SW480 (cell line): ENCODE measurements at places on chromosomes 16 and 17.

DNA sequence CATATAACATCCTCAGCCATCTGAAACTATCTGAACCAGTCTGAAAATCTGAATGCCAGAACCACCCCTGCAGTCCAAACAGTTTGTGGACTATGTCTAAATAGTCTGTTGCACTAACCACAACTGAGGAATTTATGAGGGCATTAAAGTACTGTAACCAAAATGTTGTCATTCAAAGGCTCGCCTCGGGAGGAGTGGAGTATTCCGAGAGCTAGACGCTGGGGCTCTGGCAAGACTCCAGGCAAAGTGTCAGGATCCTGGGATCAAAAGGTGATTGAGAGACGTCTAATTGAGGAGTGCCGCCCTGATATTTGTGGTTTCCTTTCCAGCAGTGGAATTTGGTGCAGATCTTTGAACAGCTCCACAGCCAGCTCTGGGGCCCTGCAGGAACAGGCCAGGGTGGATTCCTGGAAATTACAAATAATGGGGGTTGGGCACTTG lies 142.9 kb upstream of the MYOCD start:
- DNase-seq = peak; percentile 97

- DNase-seq = no peak
These were observed 27.5 kb downstream of the TOM1L2 start for GRCh38 chr17:17944743-17945142.

- DNase-seq = no peak
These were observed 191.6 kb downstream of the WWOX start for GRCh38 chr16:78290872-78291591.

- no peak for DNase-seq
These were observed 353.3 kb downstream of the C16orf95 start for GRCh38 chr16:86963600-86964575.

- DNase-seq = no peak
These were observed 2.4 kb downstream of the KRTAP2-3 start for GRCh38 chr17:41057547-41057946.
